ENCODE measurements at places on chromosomes 4 and X.

DNA sequence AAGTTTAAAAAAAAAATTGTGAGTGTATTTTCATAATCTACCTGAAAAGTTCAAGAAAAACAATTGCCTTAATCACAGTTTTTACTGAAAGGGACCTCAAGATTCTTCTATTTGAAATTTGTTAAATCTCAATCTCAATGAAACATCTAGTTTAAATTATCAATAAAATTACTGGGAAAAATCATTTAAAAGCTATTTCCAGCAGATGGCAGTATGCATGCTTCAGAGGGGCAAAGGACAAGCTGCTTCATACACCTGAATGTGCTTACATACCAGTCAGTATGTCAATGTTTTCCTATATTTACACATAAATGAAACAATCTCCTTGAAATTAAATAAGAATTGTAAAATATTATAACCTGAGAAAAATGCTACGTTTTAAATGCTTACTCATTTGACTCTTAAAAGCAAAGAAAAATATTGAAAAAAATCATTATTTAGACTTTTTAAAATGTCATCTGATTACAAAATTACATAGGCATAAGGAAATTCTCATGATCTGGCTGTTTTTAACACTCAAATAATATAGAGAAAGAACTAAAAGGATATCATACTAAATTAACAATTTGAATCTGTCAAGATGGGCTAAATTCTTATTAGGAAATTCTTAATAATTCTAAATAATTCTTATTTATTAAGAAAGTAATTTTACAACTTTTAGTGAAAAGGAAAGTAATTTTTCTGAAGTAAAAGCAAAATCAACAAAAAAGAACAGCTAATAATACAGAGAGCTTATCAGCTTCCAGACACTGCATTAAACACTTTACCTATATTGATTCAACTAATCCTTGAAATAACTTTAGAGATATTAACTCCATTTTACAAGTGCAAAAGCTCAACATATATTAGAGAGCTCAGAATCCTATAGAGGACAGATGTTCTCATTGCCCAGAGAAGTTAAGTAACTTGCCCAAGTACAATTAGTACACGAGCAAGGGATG lies 242.1 kb downstream of the ADAMTS3 start:
- peak; percentile 2 for DNase-seq

DNA sequence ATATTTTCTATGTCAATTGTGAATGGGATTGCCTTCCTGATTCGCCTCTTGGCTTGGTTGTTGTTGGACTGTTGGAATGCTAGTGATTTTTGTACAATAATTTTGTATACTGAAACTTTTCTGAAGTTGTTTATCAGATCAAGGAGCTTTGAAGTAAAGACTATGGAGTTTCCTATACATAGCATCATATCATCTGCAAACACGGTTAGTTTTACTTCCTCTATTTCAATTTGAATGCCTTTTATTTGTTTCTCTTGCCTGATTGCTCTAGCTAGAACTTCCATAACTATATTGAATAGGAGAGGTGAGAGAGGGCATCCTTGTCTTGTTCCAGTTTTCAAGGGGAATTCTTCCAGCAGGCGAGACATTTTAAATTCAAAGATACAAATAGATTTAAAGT lies 226.5 kb downstream of the FBXO8 start:
- DNase-seq: no peak

- peak; percentile 63 for DNase-seq
These were observed 233.3 kb downstream of the NDST4 start for GRCh38 chr4:114879916-114880669.

GRCh38 chr4:52957220-52957686 lies 95.1 kb downstream of the RASL11B start:
- peak; percentile 50 for DNase-seq

DNA sequence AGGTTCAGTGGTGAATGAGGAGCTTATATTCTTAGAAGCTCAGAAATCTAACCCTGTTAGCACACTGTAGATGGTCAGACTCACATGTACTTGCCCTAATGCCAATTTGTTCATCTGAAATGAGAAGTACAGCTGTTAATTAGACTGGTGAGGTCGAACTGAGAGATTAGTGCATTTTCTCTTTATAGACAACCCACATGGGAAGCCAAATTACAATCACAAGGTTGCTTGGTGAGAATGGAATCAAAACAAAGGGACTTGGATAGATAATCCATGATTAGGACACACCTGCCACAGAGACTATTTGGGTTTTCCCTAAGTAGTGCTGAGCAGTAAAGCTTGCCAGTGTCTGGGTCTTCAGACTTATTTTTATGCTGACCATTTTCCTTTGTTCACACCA lies 88.3 kb downstream of the POLA1 start:
- no peak for DNase-seq

GRCh38 chrX:131063613-131064012 lies 5.5 kb downstream of the ARHGAP36 start:
- no peak for DNase-seq

- DNase-seq: no peak
These were observed 3.5 kb downstream of the BCOR start for GRCh38 chrX:40094041-40094899.

DNA sequence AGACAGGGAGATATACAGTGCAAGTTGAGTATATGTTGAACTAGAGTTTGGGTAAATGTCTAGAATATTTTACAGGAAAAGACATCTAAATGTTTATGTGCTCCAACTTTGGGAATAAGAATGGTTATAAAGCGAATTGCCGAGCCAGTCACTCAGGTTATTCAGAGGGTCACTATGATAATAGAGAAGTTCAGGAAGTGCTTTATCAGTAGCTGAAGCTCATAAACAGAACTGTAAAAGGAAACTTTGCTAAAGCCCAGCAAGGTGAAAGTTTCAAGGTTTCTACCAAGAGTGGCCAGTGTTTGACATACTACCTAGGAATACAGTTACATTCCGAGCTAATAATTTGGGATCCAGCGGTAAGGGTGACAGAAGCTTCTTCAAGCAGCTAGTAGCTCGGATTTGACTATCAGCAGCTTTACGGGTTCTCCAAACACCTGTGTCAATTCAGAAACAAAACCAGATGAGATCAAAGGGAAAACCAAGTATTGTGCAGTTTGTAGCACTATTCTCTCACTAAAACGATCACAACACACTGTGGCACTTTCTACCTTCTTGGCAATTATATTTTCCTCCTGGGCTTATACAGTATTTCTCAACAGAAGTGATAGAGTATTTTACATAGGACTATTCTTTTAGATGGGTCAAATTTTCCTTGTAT lies 17.2 kb upstream of the BCLAF3 start:
- no peak for DNase-seq

GRCh38 chrX:130179170-130179569 lies 7.4 kb downstream of the RAB33A start:
- no peak for DNase-seq

- DNase-seq: no peak
These were observed 63.3 kb downstream of the KLHL4 start for GRCh38 chrX:87580862-87581261.

GRCh38 chr4:143375326-143376073 lies 38.8 kb downstream of the GAB1 start:
- peak; percentile 8 for DNase-seq

DNA sequence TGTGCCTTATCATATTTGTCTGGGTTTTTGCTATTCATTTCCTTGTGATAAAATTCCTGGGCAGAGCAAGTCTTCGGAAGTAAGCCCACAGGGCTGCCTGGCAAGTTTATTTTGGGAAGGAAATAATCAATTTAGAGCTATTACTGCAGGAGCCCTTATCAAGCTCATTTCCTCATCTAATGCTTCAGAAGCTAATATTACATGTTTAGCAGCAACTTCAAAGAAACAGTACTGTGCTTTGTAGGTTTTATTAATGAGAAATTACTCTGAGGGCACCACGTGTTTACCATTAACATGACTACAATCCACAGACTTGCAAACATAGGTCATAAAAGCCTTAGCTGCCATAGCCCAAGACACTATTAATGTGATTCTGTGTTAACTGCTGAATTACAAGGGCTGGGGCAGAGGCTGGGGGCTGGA lies 540.0 kb downstream of the SPRY1 start:
- DNase-seq: no peak

DNA sequence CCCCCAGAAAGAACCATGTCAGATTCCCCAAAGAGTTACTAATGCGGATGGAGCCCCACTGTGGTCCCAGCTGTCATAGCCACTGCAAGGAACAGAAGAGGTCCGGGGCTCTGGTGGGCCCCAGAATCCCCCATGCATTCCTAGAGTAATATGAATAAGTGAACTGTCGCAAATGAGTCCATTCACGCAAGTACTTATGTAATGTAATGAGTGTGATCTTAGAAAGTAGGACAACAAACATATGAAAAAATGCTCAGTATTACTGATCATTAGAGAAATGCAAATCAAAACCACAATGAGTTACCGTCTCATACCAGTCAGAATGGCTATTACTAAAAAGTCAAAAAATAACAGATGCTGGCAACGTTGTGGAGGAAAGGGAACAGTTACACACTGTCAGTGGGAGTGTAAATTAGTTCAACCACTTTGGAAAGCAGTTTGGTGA lies 141.5 kb upstream of the RBPJ start:
- no peak for DNase-seq

DNA sequence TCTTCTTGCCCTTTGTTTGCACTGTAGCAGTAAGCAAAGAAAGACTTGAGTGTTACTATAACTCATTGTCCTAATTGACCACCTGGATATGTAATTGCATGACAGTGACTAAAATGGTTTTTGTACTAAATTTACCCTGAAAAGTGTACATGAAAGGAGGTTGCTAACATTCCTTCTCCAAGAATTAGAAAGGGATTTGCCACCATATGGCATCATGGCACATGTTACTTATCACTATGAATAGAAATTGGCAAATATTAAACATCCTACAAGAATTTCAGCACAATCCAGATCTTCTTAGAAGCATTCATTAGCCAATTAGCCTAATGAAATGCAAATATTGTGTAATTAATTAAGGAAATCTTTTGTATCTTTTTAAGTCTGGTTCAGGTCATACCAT lies 834.2 kb downstream of the STPG2 start:
- no peak for DNase-seq

GRCh38 chrX:110125446-110126162 lies 122.7 kb downstream of the TMEM164 start:
- peak; percentile 30 for DNase-seq

GRCh38 chr4:55354648-55355047 lies 8.6 kb downstream of the SRD5A3 start:
- no peak for DNase-seq

DNA sequence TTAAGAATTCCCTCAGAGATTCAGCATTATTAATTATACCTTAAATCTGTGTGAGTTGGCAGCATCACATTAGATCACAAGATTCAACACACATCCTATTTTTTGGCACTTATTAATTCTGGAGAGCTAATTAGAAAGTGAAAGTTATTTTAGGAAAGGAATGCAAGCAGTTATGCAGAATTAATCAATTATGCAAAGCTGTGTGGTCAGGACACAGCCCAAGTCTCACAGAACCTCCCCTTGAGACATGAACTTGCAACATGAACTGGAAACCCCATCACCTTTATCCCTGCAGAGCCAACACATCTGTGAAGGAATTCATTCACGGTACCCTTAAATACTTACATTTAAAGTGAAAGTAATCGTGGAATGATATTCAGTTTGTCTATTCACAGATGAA lies 80.5 kb downstream of the TSPAN5 start:
- no peak for DNase-seq

DNA sequence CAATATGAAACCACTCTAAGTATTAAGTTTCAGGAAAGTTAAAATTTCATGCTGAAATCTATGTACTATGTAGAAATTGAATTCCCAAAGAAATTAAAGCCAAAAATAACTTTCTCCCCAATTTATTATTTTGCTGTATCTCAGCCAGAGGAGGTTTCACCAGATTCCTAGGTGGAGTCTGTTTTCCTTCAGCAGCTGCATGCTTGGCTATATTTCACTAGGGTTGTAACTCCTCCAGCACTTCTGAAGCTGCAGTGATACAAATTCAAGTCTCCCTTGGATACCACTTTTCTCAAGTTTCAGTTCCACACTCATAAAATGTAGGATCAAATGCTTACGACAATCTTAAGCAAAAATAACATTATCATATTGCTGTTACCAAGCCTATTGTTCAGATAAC lies 41.2 kb upstream of the ZC4H2 start:
- DNase-seq: no peak

DNA sequence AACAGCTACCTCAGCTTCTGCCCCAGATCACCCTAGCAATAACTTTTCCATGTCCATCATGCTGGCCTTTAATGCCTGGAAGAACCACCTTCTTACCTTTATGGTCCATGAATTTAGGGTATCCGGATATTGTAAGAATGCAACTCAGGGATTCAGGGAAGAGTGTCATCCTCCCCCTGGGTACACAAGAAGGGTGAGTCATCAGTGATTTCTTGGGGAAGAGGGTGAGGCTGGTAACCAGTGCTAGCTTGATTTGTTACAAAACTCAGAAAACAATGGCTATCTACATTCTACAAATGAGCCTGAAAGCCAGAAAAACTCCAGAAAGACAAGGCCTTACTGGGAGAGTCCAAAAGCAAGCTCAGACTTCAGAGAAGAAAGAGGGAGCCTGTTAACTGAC lies 10.4 kb upstream of the NALF2 start:
- no peak for DNase-seq

DNA sequence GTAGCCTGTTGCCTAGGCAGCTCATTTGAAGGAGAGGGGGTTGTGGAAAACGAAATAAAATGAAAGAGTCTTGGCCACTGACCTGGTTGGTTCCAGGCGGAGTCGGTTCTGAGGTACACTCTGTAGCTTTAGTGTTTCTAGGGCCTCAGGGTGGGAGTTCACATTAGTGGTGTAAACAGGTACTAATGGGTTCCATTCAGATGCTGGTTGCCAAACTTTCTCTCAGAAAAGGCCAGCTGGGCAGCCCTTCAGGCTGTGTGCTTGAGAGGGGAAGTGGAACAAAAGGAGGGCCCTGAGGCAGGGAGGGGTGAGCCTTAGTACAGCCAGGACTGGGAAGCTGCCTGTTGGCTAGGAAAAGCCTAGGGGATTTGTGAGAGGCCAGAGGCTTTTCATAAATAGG lies 24.8 kb downstream of the NHSL2 start:
- peak; percentile 79 for DNase-seq

GRCh38 chr4:18635531-18635930 lies 614.0 kb upstream of the LCORL start:
- DNase-seq: no peak

DNA sequence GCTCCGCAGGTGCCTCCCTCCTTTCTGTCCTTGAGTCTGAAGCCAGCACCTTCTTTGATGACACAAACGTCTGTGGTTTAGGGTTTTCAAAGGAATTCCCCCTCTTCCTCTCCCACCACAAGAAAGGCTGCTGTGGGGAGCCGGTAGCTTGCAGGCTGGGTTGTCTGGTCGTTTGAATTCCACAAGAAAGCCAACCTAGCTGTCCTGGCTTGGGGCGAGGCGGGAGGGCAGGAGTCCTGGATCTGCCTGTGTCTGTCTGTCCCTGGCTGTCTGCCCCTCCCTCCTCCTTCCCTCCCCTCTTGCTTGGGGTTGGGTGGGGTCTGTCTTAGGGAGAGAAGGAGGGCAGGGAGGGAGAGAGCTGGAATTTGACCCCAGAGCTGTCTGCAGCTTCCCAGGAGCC lies 56.3 kb downstream of the SHROOM2 start:
- DNase-seq: no peak

DNA sequence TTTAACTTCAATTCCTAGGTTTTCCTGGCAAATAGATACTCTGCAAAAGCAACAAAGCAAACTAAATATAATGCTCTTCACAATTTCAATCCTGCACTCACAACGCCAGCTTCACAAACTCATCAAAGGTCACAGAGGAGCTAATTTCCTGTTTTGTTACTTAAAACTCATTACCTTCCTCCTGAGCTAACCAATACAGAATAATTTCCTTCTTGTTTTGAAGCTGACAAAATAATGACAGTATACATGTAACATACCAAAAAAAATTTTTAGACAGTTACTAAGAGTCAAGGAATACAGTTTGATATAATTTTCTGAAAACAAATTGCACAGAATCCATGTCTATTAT lies 17.9 kb downstream of the CNOT6L start:
- DNase-seq: no peak

- DNase-seq: no peak
These were observed at the start of gene EFHC2 for GRCh38 chrX:44343412-44344141. Gene EFHC2 (minus strand): TSS chrX:44343672. CDS start chrX:44343588, 84 bp downstream.

Measured in NCI-H1092 (cell line).